ENCODE measurements at places on chromosomes 16 and 17.

DNA sequence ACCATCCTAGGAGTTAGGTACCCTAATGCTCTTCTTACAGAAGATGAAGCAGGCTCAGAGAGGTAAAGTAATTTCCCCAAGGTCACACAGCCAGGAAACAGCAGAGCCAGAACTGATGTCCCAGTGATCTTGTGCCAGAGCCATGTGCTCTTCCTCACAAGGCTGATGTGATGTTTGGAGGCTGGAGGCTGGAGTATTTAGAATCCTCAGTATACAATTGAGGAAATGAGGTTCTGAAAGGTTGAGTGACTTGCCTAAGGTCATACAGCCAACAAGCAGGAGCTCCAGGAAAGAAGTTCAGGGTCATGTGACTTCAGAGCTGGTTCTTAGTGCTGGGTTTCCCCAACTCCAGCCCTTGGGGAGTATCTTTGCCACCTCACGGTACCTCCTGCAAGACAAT, 18.5 kb downstream of the ITPRIPL2 start:
- DNase-seq = no peak

DNA sequence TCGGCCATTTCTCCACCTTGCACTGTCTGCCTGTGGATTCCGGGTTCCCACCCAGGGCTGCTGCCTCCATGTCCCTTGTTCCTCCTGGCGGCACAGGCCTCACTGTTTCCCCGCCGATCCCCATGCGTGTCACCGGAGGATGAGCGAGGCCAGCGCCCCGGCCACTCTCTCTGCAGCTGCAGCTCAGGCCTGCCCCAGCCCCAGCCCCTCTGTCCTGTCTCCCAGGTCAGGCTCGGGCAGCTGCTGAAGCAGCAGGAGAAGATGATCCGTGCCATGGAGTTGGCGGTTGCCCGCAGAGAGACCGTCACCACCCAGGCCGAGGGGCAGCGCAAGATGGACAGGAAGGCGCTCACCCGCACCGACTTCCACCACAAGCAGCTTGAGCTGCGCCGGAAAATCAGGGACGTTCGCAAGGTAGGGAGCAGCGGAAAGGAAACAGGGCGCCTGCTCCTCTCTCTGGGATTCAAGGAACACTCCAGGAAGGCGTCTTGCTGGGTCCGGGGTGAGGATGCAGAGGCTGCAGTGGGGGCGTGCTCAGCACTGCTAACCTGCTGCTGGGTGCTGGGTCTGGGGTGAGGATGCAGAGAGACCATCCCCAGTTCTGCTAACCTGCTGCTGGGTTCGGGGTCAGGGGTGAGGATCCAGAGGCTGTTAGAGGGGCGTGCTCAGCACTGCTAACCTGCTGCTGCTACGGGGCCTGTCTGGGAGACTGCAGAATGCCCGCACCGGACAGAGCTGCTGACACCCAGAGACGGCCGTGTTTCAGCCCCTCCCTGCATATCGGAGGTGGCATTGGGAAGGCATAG, 6.1 kb upstream of the GAA start:
- peak; percentile 46 for DNase-seq

DNA sequence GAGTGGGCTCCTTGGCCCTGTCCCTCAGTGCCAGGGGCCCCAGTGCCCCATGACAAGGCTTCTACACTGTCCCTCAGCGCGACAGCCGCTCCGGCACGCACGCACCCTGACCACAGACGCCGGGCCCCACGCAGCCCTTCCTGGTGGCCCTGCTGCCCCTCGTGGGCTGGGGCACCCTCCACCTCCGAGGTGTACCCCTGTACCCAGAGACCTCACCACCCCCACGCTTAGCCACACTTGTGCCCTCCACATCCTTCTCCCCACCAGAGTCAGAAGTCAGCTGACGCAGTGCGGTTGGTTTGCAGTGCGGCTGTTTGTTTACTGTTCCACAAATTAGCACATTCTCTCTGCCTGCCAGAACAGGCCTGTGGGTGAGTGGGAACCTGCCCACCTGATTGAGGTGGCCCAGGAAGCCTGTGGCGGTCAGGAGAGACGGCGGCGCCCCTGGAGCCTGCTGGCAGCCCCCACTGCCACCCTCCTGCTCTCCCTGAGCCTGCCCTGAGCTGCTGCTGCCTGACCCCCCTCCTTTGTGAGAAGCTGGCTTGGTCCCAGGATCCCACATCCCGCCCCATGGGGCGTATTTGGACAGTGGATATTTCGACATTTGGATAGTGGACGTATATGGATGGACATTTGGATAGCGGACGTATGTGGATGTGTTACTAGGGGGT, 38.0 kb upstream of the CDH15 start:
- DNase-seq = no peak

DNA sequence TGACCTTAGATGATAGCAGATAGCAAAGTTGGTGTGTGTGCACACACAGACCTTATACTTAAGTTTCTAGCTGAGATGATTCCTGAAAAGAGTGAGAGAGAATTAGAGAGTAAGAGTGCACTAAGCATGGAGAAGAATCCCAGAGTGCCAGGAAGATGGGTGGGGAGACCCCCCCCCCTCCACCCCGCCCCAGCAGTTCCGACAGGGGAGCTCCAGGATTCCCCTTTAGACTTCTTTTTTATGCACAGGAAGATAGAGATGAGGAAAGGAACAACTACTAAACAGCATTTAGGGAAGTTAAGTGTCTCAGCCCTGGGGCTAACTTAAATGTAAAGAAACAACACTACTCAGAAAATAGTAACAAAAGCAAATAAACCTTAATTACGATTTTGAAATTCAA, 878.0 kb upstream of the GOT2 start:
- DNase-seq = peak; percentile 60

DNA sequence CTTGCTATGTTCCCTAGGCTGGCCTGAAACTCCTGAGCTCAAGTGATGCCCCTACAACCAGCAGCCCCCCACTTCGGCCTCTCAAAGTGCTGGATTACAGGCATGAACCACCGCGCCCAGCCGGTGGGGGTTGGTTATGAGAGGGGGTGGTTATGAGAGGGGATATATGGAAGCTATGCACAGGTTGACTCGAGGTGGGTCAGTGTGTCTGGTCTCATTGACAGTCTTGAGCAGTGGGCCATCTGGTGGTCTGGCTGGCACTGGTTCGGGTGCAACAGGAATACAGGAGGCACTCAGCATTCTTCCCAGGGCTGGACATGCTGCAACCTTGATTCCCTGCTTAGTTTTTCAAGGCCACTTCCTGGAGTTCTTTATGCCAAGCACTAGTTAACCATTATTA, 5.6 kb upstream of the STX1B start:
- DNase-seq = no peak

- no peak for DNase-seq
Measured at GRCh38 chr16:57041182-57042156, 50.9 kb upstream of the CPNE2 start.

- no peak for DNase-seq
Measured at GRCh38 chr17:31715446-31715845, 143.6 kb downstream of the COPRS start.

DNA sequence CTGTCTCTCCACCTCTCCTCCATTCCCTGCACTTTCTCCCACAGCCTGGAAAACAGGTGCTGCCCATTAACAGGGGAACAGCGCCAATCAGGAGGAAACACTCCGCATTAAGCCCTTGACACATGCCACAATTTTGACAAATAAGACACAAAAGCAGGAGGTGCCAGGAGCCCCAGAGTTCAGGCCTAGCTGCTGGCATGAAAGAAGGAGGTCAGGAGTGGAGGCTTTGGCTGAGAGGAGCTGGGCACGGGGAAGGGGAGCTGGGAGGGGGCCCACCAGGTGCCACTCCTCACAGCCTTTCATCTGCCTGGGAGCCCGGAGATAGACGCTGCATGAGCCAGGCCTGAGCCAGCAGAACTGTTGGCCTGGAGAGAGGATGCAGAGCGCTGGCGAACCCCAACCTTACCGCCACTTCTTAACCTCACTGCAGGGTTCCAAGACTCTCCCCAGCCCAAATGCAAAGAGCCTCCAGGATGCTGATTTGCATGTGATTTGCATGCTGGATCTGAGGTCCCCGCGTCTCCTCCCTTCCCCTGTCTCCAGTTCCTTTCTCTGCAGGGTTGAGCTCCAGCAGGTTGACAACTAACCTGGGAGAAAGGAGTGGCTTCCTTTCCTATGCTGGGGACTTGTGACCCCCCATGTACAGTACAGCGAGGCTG, 139.8 kb upstream of the SDK2 start:
- peak; percentile 67 for DNase-seq

DNA sequence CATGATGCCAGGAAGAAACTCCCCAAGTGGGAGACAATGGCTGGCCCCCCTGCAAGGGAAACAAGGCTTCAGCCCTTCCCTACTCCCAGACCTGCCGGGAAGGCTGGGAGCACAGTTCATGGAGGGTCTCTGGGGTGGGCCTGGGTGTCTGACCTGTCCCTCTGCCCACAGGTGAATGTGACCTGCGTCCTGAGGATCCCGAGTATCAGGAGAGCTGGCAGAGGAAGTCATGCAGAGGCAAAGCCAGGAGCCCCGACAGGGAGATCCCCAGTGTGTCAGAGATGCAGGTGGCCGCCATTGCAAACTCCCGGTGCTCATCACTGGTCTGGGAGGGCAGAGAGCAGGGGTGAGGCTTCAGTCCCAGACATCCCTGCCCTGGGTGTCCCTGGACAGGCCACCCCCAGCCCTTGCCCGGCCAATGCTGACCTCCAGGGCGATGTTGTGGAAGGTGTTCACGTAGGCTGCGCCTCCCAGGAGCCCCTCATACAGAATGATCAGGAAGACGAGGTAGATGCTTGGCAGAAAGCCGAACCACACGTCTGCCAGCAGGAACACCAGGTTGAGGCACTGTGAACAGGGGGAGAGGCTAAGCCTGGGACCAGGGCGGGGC, 5.3 kb upstream of the NPIPB7 start:
- DNase-seq = no peak

DNA sequence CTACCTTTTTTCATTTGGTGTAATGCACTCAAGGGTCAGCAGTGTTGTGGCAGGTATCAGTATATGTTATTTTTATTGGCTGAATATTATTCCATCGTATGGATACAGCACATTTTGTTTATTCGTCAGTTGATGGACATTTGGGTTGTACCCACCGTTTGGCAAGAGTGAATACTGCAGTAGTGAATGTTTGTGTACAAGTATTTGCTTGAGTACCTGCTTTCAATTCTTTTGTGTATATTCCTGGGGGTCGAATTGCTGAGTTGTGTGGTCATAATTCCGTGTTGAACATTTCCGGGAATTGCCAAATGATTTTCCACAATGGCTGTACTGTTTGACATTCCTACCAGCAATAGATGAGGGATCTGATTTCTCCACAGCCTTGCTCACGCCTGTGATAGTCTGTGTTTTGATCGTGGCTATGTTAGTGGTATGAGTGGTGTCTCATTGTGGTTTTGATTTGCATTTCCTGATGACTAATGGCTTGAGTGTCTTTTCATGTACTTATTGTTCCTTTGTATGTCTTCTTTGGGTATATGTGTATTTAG, 108.4 kb downstream of the OR1D5 start:
- DNase-seq = no peak

DNA sequence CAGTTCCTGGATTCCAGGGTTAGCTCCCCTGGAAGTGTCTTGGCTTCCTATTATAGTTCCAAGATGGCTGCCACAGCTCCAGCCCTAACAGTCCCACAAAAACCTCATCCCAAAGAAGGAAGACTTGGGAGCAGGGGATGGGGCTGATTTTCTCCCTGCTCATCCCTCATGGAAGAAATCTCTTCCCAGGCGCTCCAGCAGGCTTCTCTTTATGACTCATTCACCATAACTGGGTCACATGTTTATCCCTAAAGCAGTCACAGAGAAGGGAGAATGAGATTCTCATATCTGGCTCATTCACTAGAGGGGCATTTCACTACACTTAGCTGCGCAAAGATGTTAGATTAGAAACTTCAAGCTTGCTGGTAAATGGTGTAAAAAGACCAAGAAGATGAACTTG, 206.5 kb upstream of the IRX3 start:
- no peak for DNase-seq

DNA sequence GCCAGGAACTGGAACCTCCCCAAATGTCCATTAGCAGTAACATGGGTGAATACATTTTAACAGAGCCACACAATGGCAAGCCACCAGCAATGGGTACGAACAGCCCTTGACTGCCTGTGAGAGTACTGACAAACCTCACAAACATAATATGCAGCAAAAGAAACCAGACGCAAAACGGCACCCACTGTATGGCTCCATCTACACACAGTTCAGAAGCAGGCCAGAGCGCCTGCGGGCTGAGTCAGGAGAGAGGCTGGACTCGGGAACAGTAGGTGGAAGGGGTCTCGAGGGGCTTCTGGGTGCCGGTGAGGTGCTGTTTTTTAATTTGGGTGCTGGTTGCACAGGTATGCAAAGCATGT, 77.4 kb upstream of the TOB1 start:
- DNase-seq = peak; percentile 47

GRCh38 chr17:3602499-3602898, 6.7 kb downstream of the TRPV1 start:
- DNase-seq = peak; percentile 86

GRCh38 chr16:55908641-55909040, 33.5 kb upstream of the CES5A start:
- DNase-seq = no peak

GRCh38 chr16:22664132-22664531, 149.8 kb upstream of the HS3ST2 start:
- DNase-seq = peak; percentile 42

GRCh38 chr16:88923926-88924833, 52.8 kb downstream of the CBFA2T3 start:
- peak; percentile 79 for DNase-seq

GRCh38 chr17:77298811-77299210, 158.0 kb downstream of the SEC14L1 start:
- peak; percentile 43 for DNase-seq

- DNase-seq = peak; percentile 83
Measured at GRCh38 chr16:8935989-8936388, 27.7 kb downstream of the USP7 start.

GRCh38 chr16:89375686-89376085, 114.7 kb downstream of the ANKRD11 start:
- DNase-seq = no peak

All from endodermal cell (in vitro differentiated cells).